Muscle of leg (tissue), 16 donors: ENCODE measurements at places on chromosomes 3 and 15. TPM values are rescaled to one million over a fixed set of nuclear protein-coding genes. Genes with fewer than 3 reads are reported as not detected.

Gene WDR72
- total RNA-seq: 0.22 TPM

Gene CHST2
- total RNA-seq: 4.1 TPM

Gene KCNH8
- 0.09 TPM for total RNA-seq

Gene EIF4E3
- total RNA-seq: 4.2 TPM

Gene SLC28A1
- 0.35 TPM for total RNA-seq

Gene ARPC4
- 88.8 TPM for total RNA-seq

Gene HEG1
- total RNA-seq: 21.8 TPM

Gene IL17RB
- total RNA-seq: 0.93 TPM

Gene SCAANT1
- not detected for total RNA-seq

Gene USP19
- total RNA-seq: 26.8 TPM

Gene CTXND1
- total RNA-seq: 0.44 TPM

Gene HYAL1
- 1.3 TPM for total RNA-seq

Gene SHC4
- 2.0 TPM for total RNA-seq

Gene GCNT3
- under 0.01 TPM for total RNA-seq

Gene CASR
- total RNA-seq: not detected

Gene A4GNT
- not detected for total RNA-seq

Gene RARB
- 23.2 TPM for total RNA-seq

Gene KCNAB1
- total RNA-seq: 4.3 TPM

Gene AMIGO3
- 1.2 TPM for total RNA-seq

Gene CLEC3B
- 184 TPM for total RNA-seq

Gene VILL
- 7.2 TPM for total RNA-seq

Gene SI
- not detected for total RNA-seq

Gene SPESP1
- 2.7 TPM for total RNA-seq

Gene HAPLN3
- total RNA-seq: 11.9 TPM

Gene FETUB
- 0.04 TPM for total RNA-seq

Gene ADAMTS17
- 5.9 TPM for total RNA-seq

Gene ADGRG7
- total RNA-seq: not detected

Gene KCTD6
- 10.3 TPM for total RNA-seq

Gene KLHL40
- total RNA-seq: 114 TPM

Gene GDPGP1
- total RNA-seq: 2.9 TPM

Gene SLC22A13
- total RNA-seq: 0.22 TPM

Gene MKRN2
- total RNA-seq: 25.9 TPM

Gene SLC2A2
- under 0.01 TPM for total RNA-seq

Gene PGBD4
- total RNA-seq: 1.6 TPM

Gene ST8SIA2
- total RNA-seq: 9.2 TPM

Gene TGM4
- not detected for total RNA-seq

Gene SCN11A
- 2.0 TPM for total RNA-seq

Gene PRICKLE2
- 14.6 TPM for total RNA-seq

Gene NBEAL2
- 8.4 TPM for total RNA-seq

Gene GPR160
- 1.2 TPM for total RNA-seq

Gene DNAH12
- total RNA-seq: 0.58 TPM

Gene KBTBD13
- total RNA-seq: 1.6 TPM

Gene CISH
- 3.9 TPM for total RNA-seq

Gene ABHD17C
- total RNA-seq: 2.2 TPM

Gene CCDC54
- not detected for total RNA-seq

Gene VPS8
- 126 TPM for total RNA-seq

Gene CDCP1
- total RNA-seq: 0.04 TPM

Gene CLDN11
- 0.62 TPM for total RNA-seq

Gene PARP3
- total RNA-seq: 5.6 TPM

Gene SLC9C1
- 1.2 TPM for total RNA-seq

Gene SYNM
- total RNA-seq: 43.8 TPM

Gene NANOGP8
- total RNA-seq: 0.27 TPM

Gene IQCF5
- total RNA-seq: not detected

Gene TMEM212
- 0.09 TPM for total RNA-seq

Gene MAPKAPK3
- total RNA-seq: 27.7 TPM

Gene GPR156
- 2.1 TPM for total RNA-seq

Gene ARRDC4
- 19.2 TPM for total RNA-seq
